Chondrocyte (in vitro differentiated cells): ENCODE measurements at places on chromosomes 5 and 9. TPM values are rescaled to one million over a fixed set of nuclear protein-coding genes. Genes with fewer than 3 reads are reported as not detected.

- no peak overlapping the region for H3K4me3 ChIP-seq
- H3K4me1 ChIP-seq = peaks cover 8% of the 10 kb centered on the region
- H3K27ac ChIP-seq = no peak overlapping the region
- no peaks in the 10 kb centered on the region for H3K36me3 ChIP-seq
- no peaks in the 10 kb centered on the region for H3K27me3 ChIP-seq
Measured at GRCh38 chr5:96058084-96058483, 96.4 kb upstream of the ELL2 start.

- H3K27me3 ChIP-seq = no peaks in the 10 kb centered on the region
- no peaks in the 10 kb centered on the region for H3K4me1 ChIP-seq
- no peak overlapping the region for H3K4me3 ChIP-seq
- H3K27ac ChIP-seq = no peak overlapping the region
Measured at GRCh38 chr9:114456929-114457328, 48.3 kb downstream of the WHRN start.

- no peaks in the 10 kb centered on the region for H3K27me3 ChIP-seq
- H3K36me3 ChIP-seq = peaks cover 2% of the 10 kb centered on the region
- peaks cover 36% of the 10 kb centered on the region for H3K4me1 ChIP-seq
Measured at GRCh38 chr5:65721050-65721719, 724 bp downstream of the SGTB start.

GRCh38 chr5:53482717-53483638 lies 2.5 kb downstream of the FST start:
- no peaks in the 10 kb centered on the region for H3K27me3 ChIP-seq
- peaks cover 36% of the 10 kb centered on the region for H3K4me1 ChIP-seq
- H3K36me3 ChIP-seq = no peaks in the 10 kb centered on the region
- peak overlapping the region; percentile 82 for H3K4me3 ChIP-seq

- no peaks in the 10 kb centered on the region for H3K27me3 ChIP-seq
- no peak overlapping the region for H3K4me3 ChIP-seq
- H3K36me3 ChIP-seq = peaks cover 19% of the 10 kb centered on the region
- no peak overlapping the region for H3K27ac ChIP-seq
- DNase-seq = no peak
- peaks cover 52% of the 10 kb centered on the region for H3K4me1 ChIP-seq
Measured at GRCh38 chr5:9335754-9336495, 209.9 kb downstream of the SEMA5A start.

GRCh38 chr9:128358090-128358489 lies 13.1 kb upstream of the URM1 start:
- no peaks in the 10 kb centered on the region for H3K27me3 ChIP-seq
- no peak for DNase-seq
- H3K27ac ChIP-seq = no peak overlapping the region

DNA sequence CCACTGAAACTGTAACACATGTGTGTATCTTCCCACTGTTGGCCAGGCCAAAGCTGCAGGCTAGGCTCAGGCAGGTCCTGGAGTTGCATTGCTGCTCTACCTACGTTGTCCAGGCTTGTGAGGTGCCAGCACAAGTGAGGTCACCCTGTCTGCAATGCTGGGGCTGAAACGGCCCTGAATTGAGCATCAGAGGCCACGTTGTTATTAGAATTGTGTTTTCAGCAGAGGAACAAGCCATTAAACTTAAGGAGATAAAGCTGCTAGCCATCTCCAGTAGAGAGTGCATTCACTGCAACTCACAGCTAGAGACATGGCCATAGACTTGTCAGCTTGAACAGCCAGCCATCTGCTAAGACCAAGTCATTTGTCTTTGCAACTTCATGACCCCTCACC lies 191.8 kb downstream of the SEMA6A start:
- DNase-seq = no peak
- H3K27ac ChIP-seq = no peak overlapping the region
- H3K36me3 ChIP-seq = no peaks in the 10 kb centered on the region
- no peaks in the 10 kb centered on the region for H3K27me3 ChIP-seq
- no peak overlapping the region for H3K4me3 ChIP-seq

- H3K4me1 ChIP-seq = no peaks in the 10 kb centered on the region
- no peak overlapping the region for H3K4me3 ChIP-seq
Measured at GRCh38 chr5:97554977-97555643, 372.1 kb upstream of the RIOK2 start.

GRCh38 chr9:104073770-104074133 lies 20.4 kb upstream of the SMC2 start:
- no peak overlapping the region for H3K27ac ChIP-seq
- H3K27me3 ChIP-seq = no peaks in the 10 kb centered on the region
- peaks cover 34% of the 10 kb centered on the region for H3K4me1 ChIP-seq
- DNase-seq = no peak
- no peaks in the 10 kb centered on the region for H3K36me3 ChIP-seq

The FRRS1L gene
- 3.6 to 5.3 TPM (median 4.1 TPM) in 3 replicates for total RNA-seq

The SLC31A2 gene
- 4.2 to 6.1 TPM (median 5.8 TPM) in 3 replicates for total RNA-seq
